Stimulated activated CD4-positive, alpha-beta T cell treated with anti-CD3 and anti-CD28 coated beads, Interleukin-12 subunit alpha, Interleukin-12 subunit beta, amount 100 ng/mL, for 4 hours (primary cell): ENCODE measurements at places on chromosomes 5 and 9.

- no peak for DNase-seq
Observed at GRCh38 chr9:133991214-133991921, 756 bp downstream of the VAV2 start.

GRCh38 chr9:89923961-89924504 lies 319.2 kb downstream of the GADD45G start:
- peak; percentile 34 for DNase-seq

GRCh38 chr5:7941692-7942091 lies 72.7 kb downstream of the MTRR start:
- DNase-seq = no peak

GRCh38 chr9:134776080-134776796 lies 104.4 kb upstream of the FCN2 start:
- no peak for DNase-seq

DNA sequence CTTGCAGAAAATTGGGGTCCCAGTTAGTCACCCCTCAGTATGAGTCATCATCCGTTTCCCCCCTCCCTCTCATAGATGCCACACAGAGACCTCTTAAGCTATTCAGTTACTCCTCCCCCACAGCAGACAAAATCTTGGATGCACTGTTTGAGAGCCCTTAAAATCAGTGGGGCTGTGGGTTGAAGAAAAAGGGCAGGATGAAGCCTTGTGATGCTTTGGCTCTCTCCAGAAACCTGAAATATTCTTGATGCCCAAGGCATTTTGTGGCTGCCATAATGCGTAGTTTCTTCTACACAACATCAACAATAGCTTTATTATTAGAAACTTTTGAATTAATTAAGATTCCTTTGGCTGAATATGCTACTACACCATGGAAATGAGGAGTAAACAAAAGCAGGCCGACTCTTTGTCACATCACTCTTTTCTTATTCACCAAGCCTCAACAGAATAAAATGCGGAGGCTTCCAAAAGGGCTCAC lies 133.8 kb downstream of the MRPS30 start:
- DNase-seq = no peak

DNA sequence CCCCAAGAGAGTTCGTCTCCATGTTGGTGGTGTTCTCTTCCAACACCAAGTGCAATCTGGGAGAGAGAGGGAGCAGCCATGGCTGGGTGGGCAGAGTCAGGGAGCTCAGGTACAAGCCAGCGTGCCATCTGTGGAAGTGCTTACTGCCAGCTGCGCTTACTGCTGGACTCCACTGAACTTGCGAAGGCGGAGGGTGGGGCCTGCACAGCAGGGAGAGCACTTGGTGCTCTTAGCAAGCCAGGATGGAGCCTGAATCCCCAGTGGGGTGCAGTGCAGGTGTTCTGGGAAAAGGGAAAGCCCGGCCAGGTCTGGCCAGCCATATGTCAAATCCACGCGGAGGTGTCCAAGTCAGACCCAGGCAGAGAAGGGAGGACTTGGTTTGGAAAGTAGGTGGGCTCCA lies 142.0 kb downstream of the FANCC start:
- no peak for DNase-seq

GRCh38 chr9:35042081-35042604 lies 30.3 kb downstream of the VCP start:
- DNase-seq = no peak

DNA sequence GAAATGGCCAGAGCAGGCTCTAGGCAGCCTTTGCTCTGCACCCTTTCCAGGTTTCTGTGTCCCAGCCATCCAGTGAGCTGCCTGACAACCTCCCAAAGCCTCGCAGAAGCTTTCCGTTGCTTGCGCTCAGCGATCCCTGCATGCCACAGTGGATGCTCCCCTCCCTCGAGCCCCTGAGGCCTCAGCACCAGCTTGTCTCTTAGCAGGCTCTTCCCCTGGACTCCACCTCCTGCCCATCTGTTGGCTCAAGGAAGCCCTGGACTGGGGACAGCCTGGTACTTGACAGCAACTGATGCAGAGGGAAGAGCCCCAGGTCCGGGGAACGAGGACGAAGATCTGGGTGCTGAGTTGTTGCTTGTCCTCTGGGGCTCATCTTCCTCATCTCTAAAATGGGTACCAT lies 23.2 kb downstream of the TSPAN17 start:
- no peak for DNase-seq

GRCh38 chr5:72187388-72188075 lies 80.3 kb downstream of the MAP1B start:
- DNase-seq = no peak
